ENCODE measurements at places on chromosomes 4 and X.

- no peak for DNase-seq
These were observed 370.7 kb downstream of the GRIA2 start for GRCh38 chr4:157591245-157591644.

GRCh38 chrX:37834937-37835336, 12.4 kb downstream of the DYNLT3 start:
- no peak for DNase-seq

DNA sequence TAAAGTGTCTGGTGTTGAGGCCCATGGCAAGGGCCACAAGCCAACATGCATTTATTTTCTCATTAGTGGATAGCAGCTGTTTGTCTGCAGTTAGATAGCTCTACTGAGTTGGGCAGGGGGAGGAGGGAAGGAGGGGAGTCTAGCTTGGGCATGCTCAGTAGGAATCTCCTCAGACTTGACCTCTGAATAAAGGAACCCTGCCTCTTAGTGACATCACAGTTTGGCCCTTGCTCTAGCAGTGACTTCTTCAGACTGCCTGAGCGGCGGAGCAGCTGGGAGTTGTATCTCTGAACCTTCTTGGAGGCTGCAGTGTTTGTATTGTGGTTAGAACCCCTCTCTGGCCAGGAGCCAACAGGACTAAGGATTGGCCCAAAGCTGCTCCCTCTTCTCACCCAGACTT, 57.4 kb downstream of the BCORL1 start:
- no peak for DNase-seq

- no peak for DNase-seq
These were observed 43.8 kb downstream of the GEMIN8 start for GRCh38 chrX:13985697-13986435.

DNA sequence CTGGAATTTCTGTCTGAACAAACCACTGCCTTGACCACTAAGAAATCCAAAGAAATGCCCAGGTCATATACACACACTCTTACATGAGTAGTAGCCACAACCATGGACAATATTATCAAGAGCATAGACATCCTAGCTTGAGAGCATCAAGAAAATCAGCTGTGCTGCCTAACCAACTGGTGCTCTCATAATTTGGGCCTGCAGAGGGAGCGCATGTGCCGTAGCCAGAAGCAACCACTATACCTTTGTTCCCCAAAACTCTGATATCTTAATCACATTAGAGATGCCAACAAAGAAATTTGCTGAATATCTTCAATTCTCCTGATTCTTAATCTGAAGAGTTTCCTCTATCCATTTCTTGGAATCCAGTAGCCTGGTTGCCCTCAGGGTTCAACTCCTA, 163.6 kb downstream of the ZNF674 start:
- DNase-seq, result no peak

GRCh38 chrX:133796282-133796681, 189.1 kb downstream of the GPC3 start:
- no peak for DNase-seq

DNA sequence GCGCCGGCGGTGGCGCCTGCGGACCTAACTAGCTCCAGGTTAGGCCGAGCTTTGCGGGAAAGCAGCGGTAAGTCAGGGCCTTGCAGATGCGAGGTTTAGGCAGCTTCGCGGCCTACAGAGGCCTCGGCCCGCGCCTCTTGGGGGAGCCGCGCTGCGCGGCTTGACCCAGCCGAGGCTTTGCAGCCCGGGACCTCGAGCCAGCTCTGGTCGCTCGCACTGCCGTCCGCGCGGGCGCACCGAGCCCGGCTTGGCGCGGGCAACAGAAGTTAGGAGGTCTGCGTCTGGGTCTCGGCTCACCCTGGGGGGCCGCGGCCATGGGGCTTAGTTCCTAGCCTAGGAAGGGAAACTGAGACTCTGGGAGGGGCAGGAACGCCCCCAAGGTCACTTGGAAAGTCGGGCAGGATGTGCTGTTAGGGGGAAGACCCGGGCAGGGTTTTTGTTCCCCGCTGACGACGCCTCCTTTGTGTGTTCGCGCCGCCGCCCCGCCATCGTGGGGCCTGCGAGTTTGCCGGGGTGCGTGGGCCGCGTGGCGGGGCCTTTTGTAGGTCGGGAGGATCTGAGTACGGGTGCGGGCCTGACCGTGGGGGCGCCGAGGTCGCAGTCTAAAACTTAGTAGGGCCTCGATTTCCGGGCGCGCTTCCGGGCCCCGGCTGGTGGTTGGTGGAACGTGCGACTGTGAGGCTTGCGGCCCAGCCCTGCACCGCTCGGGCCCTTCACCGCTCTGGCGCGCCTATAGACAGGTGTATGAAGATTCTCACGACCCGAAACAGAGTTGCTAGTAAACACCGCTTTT, 482 bp downstream of the RNF4 start:
- peak; percentile 12 for DNase-seq

DNA sequence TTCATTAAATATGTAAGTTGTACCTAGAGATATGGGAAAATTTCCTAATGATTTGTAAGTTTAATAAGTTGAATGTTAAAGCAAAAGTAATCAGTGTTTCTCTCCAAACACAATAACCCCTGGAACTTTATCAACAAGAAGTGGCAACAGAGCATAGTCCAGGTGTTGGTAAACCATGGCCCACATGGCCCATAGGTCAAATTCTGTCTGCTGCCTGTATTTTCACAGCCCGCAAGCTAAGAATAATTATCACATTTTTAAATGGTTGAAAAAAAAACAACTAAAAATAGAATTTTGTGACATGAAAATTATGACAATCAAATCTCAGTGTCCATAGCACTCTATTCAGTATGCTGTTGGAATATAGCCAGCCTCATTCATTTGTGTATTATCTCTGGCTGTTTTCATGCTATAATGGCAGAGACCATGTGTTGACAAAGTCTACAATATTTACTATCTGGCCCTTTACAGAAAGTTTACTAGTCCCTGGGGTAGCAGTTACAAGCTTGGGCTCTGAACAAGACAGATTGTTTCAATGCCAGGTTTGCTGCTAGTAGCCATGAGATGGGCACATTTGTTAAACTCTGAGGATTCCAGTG, 395.8 kb downstream of the GASK1B start:
- DNase-seq, result no peak

GRCh38 chr4:16337936-16338335, 111.7 kb upstream of the TAPT1 start:
- DNase-seq, result no peak

DNA sequence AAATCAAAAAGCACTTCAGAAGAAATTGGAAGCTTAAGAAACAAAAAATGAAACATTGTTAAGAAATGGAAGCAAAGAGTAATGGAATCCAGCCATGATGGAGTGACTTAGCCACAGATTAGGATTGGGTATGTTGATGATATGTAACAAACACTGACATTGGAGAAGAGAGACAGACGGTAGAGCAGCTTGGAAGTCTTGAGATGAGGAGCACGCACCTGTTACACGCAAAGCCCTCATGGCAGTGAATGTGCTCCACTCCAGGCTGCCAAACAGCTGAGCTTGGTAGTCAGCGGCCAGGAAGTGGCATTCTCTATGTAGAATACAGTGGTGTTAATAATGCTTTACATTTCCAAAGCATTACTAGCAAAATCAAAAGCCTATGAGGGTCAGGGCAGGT, 56.9 kb upstream of the GPRIN3 start:
- DNase-seq, result no peak
